ENCODE measurements at places on chromosomes 16 and 17.

GRCh38 chr16:38941-39892 lies 14.2 kb downstream of the POLR3K start:
- DNase-seq = no peak

DNA sequence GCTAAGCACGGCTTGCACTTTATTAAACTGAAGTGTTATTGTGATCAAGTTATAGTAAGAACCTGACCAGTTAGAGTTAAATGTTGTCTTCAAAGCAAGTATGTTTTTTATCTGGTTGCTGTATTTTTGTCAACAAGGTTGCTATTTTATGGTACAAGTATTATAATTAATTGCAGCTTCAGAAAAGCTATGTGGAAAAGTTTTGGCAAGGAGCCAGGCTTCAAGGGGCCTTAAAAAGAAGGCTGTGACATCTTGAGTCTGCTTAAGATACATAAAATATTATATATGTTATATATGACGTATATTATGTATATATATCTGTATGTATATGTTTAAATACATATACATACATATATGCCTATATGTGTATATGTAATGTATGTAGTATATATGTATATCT lies 1461.2 kb upstream of the CDH8 start:
- no peak for DNase-seq

- no peak for DNase-seq
These were observed 15.5 kb upstream of the TMEM94 start for GRCh38 chr17:75440738-75441448.

- no peak for DNase-seq
These were observed 196.8 kb upstream of the TOX3 start for GRCh38 chr16:52743707-52744106.

GRCh38 chr16:67459861-67460150 lies 21.2 kb downstream of the ATP6V0D1 start:
- no peak for DNase-seq

DNA sequence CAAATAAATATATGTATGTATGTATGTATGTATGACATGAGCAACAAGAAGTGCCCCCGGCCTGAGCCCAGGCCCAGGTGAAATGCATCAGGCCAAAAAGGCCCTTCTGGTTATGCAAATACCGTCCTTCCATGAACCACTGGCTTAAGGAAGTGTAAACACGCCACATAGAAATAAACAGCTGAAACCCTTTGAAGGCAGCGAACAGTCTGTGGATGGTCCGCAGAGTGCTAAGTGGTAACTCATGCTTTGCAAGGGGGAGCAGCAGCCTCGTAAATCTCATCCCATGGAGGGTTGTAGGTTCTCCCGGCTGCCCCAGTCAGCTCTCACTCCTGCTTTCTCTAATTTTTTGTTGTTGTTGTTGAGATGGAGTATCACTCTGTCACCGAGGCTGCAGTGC lies 36.7 kb downstream of the COTL1 start:
- no peak for DNase-seq

- DNase-seq = peak; percentile 7
These were observed 475.9 kb upstream of the CCL2 start for GRCh38 chr17:33779234-33779591.

GRCh38 chr16:82943371-82943770 lies 316.6 kb downstream of the CDH13 start:
- no peak for DNase-seq

- DNase-seq = no peak
These were observed 7.2 kb downstream of the ABHD15 start for GRCh38 chr17:29559640-29560039.

DNA sequence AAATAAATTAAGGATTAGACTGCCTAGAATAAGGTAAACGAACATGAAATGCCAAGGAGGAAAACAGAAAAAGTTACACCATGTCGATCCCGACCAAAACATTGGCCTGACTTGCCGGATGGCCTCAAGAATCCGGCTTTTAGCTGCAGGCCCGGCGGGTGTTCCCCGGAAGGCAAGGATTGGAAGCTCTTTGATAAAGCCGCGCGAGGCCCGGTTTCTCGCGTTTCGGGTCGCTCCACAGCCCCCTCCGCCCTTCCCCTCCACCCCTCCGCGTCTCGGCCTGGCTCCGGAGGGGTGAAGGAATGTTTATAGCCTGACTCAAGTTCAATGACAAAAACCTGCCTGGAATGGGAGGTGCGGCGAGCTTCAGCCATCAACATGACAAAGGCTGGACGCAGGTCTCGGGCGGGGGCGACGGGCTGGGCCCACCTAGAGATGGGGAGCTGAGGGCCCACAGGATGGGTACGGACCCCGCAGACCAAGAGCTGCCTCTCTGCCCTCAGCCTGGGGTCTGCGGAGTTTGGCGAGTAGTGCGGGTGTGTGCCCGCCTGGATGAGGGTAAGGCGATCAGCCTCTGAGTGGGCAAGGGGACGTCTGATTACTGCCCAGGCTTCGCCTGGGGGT lies 2.6 kb downstream of the PRAC1 start:
- no peak for DNase-seq

DNA sequence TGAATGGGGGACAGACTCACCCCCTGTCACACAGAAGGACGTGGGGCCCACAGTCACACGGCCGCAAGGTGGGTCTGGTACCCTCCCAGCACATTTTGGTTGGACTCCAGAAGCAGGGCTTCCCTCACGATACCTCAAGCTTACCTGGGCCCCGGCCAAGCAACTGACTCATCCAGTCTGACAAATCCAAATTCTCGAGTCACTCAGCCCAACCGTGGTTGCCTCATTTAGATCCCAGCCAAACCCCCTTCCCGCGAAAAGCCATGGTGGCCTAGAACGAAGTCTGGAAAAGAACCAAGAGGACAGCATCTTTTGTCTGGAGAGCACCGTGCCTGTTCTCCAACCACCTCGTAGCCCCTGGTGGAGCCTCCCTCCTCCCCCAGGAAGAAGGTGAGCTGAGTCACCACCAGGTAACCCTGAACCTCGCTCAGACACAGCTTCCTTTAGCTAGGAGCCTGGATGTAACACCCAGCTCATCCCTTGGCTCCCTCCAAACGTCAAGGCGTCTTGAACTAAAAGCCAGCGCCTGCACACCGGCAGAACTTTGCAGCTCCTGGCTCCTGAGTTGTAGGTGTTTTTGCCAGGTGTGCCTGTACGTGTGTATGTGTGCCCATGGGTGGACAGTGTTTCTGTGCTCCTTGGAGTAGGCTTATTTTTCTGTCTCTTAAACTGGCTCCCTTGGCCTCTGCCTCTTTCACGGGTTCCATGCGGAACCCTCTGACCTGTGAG lies 78.9 kb downstream of the CMIP start:
- DNase-seq = no peak

DNA sequence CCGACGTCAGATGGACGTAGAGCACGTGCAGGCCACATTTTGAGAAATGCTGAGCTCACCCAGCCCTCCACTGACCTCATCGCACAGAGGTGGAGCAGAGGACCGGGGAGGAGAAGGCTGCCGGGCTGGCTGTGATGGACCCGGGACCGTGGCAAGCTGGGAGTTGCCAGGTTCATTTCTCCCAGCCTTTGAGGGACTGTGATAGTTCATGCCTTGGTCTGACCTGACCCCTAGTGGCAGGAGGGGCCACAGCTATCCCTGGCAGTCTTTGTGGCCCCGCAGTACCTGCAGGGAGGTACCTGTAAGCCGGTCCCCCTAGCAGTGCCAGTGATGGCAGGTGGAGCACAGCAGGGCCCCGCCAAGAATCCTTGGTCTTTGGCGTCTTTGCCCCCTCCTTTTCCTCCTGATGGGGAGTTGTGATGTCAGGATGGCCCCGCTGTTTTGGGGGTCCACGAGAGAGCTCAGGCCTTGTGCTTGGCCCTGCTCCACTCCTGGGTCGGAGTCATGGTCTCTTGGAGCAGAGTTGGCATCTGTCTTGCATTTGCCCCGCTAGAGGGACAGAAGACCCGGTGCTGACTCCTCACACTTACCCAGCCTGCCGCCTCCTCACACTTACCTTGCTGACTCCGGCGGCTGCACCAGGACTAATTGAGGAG lies 50.4 kb downstream of the OR1D5 start:
- DNase-seq = peak; percentile 31

DNA sequence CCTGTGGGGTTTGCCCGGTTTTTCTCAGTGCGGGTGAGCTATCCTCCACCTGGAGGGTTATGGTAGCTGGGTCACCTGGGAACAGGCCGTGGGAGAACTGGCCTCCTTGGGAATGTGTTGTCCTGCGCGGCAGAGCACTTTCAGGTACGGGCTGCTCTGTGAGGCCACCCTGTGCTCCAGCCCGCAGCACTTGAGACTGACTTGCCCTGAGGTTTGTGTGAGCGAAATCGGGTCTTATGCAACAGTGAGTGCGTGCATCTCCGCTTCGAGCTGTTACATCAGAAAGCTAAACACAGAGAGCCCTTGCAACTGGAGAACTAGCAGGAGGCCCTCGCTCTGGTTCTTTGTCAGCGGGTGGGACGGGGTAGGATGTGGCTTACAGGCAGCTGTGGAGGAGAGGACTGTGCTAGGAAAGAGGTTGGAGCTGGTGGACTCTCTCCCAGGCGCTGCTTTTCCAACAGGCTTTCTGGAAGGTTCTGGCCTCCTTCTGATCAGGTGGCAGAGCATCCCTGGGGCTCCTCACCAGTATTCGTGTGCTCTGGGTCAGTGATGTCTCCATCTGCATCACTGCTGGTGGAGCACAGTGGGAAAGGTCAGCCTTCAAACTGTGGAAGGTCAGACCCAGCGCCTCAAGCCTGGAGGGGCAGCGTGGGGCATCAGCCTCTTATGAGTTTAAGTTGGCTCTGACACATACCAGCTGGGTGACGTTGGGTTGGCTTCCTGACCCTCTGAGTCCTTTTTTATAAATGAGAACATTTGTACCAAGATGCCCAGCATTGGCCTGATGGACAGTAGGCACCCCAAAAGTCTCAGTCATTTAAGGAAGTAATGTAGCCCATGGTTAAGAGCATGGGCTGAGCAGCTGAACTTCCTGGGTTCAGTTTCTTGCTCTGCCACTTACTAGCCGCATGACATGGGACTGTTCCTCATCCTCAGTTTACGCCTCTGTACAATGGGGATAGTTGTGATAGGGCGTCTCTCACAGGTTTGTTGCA lies 76.3 kb downstream of the KSR1 start:
- no peak for DNase-seq

DNA sequence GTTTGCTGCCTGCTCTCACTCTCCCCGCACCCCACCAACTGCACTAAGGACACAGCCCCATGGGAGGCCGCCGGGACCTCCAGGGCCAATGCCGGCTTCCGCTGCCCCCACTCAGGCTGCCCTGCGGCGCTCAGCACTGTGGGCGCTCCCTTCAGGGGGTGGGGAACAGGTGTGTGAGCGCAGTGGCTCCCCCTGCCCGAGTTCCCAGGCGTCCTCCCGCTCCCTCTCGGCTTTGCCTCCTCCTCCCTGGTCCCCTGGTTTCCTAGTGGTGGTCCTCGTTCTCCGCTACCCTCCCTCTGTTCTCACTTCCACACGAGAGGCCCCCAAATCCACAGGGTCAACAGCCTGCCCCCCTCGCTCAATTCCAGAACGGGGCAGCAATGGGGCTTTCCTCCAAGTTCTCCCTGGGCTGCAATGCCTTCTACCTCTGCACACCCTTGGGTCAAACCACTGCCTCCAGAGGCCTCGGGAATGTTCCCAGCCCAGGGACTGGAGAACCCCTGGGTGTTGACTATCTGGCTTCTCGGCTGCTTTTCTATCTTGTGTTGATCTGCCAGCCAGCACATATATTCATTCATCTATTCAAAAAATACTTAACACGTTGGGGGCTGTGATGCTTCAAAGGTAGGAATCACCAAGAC lies 9.9 kb downstream of the FOXJ1 start:
- DNase-seq = no peak

DNA sequence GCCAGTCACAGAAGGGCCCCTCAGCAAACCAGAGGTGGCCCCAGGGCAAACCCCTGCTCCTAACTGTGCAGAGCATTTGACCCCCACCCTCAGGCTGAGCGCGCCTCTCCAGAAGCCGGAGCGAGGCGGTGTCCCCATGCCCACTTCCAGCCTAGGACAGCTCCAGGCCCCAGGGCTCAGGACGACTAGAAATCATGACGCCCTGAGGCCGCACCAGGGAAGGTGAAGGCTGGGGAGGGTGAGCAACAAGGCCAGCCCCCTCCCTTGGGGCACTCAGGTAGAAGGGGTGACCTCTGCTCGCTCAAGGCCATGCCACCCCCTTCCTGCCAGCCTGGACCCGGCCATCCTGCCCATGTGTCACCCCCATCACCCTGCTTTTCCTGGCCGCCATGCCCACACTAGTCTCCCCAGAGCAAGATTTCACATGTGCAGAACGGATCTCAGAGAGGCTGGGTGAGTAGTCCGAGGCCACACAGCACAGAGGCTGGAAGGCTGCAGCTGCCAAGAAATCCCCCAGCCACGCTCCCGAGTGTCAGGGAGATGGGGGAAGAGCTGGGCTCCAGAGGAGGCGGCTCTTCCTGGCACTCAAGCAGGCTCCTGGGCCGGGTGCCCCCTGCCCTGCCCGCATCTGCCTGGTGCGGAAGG lies 2.1 kb upstream of the PVALEF start:
- no peak for DNase-seq

DNA sequence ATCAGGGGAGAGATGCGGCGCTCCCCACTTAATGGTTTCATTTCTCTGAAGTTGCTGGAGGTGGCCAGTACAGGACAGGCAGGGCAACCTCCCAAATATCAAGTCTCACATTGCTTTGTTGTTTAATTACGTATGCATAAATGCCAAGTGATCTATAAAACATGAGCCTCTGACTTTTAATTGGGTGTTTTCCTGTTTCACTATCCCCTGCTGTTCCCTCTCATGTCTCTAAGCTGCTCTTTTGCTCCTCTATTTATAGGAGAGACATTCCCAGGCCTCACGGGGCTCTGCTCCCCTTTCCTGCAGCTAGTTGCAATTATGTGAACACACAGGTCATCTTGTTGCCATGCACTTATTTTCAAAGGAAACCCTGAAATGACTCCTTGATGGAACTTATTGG lies 1173.5 kb upstream of the GOT2 start:
- DNase-seq = no peak

- no peak for DNase-seq
These were observed 129.4 kb downstream of the ZNF778 start for GRCh38 chr16:89346869-89347268.

- DNase-seq = no peak
These were observed 38.0 kb downstream of the CUEDC1 start for GRCh38 chr17:57916925-57917858.

- DNase-seq = no peak
These were observed 46.1 kb downstream of the NXN start for GRCh38 chr17:933312-934073.

DNA sequence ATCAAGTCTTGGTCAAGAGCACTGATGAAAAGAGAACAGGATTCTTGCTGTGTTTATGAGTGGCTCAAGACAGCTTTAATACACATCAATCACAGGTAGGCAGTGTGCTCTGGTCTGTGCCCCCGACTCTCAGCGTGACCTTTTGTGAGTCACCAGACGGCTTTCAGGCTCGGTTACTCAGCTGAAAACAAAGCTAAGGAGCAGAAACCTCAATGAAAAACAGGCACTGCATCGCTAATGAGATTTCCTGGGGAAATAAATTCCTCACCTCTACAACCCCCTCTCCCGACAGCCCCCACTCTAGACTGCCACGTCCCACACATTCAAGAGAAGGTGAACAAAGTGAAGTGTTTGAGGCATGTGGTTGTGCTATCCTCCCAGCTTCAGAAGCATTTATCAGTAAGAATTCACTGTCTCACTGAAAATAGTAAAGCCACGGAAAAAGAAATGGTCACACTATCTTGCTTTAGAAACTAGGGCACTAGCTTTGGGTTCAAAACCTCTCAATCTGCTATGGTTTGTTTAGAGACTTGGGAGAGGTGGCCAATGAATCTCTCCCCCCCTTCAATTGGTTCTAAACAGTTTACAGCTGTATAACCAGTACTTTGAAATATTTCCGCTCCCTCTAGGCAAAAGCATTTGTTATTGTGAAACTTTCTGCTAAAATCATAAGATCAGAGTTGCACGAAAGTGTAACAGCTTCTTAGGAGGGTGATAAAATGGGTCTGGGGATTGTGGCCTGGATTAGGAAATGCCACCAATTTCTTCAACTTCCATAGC lies 199.5 kb upstream of the PMFBP1 start:
- no peak for DNase-seq

- no peak for DNase-seq
These were observed 40.2 kb upstream of the METTL16 start for GRCh38 chr17:2551928-2552327.

Measured in stimulated activated CD4-positive, alpha-beta T cell treated with anti-CD3 and anti-CD28 coated beads, TNF-alpha, amount 100 ng/mL, for 1 hour (primary cell).